ENCODE measurements at places on chromosomes 7 and 10.

GRCh38 chr7:45401851-45402250, 172.3 kb upstream of the ADCY1 start:
- DNase-seq, result no peak

DNA sequence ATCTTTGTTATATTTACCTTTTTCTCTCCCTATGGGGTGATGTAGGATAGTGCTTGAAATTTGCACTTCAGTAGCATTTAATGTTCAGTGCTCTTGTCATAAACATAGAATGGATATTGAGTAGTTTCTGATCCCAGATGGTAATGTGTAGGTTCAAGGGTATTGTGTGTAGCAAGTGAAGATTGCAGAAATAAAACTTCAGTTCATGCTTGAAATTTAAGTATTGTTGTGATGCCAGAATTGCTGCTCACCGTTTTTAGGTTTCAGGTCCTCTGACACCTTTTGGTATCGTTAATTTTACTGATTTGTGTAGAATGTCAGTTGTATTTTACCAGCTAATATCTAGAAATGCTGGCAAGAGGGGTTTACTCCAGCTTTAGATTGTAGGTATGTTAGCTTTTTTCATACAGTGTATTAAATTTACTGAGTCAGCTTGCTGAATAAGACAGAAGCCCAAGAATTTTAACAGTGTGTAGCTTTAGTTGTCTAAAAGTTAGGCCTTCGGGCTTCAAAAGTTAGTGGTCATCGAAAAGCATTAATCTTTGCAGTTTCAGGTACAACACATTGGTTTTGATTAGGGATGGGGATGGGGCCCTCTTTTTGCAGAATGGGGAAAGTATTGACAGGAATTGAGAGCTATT, 1.9 kb downstream of the PTEN start:
- peak; percentile 38 for DNase-seq

DNA sequence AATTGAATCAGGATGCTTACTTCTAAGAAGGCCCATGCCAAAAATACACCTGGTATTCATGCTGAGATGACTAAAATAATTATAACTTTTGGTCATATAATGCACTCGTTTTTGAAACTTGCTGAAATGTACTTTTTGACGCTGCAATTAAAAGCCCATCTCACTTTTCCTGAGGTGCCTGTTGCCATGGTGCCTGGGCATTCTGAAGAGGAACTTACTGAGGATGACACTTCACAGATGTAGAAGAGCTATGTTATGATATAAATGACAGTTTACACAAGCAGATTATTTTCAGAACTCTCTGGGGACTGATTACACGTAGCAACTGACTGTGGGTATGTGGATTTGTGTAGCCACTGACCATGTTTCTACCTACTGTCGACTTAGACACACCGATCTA, 182.4 kb downstream of the TPK1 start:
- DNase-seq, result no peak

GRCh38 chr10:46543466-46544377, 12.7 kb downstream of the GPRIN2 start:
- no peak for DNase-seq

DNA sequence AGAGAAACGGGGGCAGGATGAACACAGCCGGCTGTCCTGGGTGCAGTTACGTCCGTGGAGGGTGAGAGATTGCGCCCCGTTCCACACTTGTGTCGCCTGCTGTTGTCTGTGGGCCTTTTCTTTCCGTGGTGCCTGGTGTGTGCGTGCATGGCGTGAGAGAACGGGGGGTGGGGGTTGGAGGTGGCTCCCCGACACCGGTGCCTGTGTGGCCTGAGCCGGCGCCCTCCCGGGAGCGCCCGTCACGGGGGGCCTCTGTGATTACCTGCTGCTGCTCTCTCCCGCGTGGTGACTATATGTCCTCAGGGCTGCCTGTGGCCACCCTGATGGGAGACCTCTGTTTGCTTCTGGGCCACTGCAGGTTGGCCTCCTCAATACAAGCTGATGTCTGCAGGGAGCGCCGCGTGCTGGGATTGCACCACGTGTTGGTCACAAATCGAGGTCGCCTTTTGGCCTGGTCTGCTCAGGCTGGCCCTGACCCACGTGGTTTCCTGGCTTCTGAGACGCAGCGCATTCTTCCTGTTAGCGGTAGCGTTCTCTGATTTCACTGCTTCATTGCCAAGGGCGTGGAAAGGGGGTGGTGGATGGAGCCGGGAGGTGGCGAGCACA, 10.9 kb upstream of the AP5Z1 start:
- no peak for DNase-seq

Data from MCF 10A (cell line).